ENCODE measurements at places on chromosomes 7 and 10.

DNA sequence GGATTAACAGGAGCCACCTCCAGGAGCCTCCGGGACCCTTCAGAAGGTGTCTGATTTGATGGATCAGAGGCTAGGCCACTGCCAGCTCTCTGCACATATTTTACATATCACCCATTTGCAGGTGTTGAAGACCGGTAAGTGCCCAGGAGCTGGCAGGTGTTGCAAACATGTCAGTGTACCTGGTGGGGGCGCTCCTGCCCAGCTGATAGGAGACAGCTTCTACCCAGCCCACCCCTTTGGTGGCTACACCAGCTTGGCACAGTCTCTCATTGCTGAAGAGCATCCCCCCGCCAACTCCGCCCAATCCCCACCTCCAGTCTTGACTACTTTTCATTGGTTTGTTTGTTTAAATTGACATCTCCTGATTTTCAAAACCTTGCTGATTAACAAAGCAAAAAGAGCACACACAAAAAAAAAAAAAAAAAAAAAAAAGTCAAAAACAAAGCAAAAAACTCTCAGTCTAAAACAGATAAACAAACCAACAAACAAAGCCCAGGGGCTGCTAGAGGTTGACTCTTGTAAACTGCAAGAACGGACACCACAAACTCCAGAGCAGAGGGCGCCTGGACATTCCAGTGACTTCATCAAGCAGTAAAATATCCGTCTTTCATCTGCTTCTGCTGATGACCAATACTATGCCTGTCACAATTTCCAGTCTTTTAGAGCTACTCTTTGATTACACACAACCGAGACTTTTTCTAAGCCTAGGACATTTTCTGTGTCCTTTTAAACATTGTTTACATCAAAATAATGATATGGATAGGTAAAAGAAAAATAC lies 275.3 kb downstream of the NRG3 start:
- DNase-seq: peak; percentile 59

DNA sequence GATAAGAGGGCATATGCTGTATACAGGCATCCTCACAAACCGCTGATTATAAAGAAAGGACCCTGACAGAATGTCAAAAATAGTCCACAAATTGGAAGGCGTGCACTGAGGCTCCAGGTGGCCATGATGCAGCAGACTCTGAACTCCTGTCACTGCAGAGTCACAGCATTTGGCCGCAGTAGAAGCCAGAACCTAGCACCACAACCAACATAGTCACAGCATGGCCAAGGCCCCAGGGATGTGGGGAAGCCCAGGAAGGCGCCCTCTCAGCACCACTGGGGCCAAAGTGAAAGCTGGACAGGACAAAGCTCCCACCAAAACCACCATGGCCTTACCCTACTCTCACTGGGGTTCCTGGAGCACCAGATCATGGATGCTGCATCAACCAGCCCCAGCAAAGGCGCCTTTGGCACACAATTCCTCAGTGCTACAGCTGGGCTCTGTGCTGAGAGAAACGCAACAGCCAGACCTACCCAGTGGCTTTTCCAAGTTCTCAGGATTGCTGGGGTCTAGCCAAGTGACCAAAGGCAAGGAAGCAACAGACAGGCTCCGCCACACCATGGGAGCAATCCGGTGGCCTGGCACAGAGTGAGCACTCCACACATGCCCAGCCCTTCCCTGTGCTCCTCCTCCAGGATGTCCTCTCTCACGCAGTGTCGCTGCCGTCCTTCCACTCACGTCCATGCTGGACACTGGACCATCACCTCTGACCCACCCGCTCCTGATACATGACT lies 60.2 kb downstream of the STK17A start:
- DNase-seq: no peak

DNA sequence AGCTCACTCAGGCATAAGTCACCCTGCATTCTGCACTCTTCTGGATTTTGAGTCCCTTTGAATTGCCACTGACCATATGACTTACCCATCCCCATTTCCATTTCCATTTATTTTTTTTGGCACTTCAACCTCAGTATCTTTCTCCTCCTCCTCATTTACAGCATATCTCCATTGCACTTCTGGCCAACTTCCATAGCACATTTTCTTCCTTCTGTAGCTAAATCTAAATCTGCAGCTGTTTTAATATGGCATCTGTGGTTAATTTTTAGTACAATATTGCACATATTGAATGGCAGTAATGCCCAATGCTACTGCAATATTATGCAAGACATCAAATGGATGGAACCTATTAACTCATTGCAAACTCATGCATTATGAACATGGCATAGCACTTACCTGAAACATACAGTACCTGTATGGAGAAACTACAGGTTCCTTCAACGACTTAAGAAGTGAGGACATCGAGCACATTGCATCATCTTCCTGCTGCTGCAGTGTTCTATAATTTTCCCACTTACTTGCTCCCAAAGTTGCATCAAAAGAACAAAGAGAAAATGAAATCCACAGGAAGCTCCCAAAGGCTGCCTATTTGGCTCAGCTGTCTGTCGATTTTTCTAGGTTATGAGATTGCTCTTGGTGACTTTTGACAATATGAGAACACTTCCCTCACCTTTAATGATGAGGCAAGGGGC lies 55.7 kb downstream of the LRRTM3 start:
- DNase-seq: no peak

DNA sequence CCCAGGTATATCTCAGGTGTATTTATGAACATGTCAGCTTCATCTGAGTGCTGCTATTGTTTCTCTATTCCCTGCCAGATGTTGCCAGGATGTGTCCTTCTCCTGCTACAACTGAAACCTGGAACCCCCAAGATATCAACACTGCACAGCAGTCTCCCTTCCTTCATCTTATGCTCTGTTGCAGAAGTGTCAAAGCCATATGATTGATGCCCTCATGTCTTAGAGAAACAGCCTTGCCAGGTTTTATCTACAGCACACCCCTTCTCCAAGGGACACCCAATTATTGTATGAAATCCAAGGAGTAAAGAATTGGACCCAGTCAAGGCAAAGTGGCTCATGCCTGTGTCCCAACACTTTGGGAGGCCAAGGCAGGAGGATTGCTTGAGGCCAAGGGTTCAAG lies 60.5 kb upstream of the GHITM start:
- DNase-seq: no peak

DNA sequence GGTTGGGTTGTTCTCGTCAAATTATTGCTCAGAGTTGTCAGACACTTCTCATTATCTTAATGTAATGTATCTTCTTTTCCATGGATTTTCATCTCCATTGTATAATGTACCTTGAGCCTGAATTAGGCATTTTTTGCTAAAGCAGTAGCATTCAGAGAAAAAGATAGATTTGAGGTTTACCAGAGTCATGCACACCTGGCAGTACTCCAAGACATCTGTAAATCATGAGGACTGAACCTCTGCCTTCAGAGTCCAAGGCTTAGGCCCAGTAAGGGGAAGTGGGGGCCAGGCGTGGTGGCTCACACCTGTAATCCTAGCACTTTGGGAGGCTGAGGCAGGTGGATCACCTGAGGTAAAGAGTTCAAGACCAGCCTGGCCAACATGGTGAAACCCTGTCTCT lies 624.3 kb upstream of the MBL2 start:
- no peak for DNase-seq

- DNase-seq: no peak
These were observed 172.2 kb downstream of the C7orf25 start for GRCh38 chr7:42739638-42740037.

DNA sequence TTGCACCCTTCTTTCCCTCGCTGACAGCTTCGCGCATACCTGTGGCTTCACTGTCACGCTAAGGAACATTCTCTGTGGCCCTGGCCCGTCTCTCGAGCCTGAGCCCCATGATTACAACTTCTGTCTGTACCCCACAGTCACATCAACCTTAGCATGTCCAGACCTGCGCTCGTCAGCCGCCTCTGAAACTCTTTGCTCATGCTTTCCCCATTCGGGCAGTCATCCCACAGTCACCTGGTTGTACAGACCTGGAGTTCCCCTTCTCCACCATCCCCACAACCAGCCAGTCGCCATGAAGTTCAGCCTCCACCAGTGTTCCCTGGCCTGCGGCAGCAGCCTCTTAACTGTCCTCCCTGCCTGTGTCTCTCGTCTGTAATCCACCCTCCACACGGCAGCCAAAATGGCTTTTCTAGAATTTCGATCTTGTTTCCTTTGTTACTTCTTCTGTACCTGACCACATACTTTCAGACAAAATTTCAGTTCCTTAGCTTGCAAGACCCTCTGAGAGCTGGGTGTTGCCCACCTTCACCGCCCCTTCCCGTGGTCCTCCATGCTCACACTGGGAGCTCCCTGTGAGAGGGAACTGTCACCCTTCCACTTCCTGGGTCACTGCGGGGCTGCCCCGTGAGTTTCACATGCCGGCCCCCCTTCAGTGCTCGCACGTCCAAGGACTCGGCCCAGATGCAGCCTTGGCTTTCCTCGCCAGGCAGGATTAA lies 229.2 kb downstream of the CELF2 start:
- DNase-seq: no peak

- no peak for DNase-seq
These were observed at the start of gene MCMBP for GRCh38 chr10:119872610-119872859. Gene MCMBP (minus strand): TSS chr10:119872843. CDS start chr10:119872584, 259 bp downstream.

- no peak for DNase-seq
These were observed 11.4 kb downstream of the STK31 start for GRCh38 chr7:23721456-23721855.

- peak; percentile 94 for DNase-seq
These were observed 10.0 kb upstream of the DDIT4 start for GRCh38 chr10:72263613-72264241.

DNA sequence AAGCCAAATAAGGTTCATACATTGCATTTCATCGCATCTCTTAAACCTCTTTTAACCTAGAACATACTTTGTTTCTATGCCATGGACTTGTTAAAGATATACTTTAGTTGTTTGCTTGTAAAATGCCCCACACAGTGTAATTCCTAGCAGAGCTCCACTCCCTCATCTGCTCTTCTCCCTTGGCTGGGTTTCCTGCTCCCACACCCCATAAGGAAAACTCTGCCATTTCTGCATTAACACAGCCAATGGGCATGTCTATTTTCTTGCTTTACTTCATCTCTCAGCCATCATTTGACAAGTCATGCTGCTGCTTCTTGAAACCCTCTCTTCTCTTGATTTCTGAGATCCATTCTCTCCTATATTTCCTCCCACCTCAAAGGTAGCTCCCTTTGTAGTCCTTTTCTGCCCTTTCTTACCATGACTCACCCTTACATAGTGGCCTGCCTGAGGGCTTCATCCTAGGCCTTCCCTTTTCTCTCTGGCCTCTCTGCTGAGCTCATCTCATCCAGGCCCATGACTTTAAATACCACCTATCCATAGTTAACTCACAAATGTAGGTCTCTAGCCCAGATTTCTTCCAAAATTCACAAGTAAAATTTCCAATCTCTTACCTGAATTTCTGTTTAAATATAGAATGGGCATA lies 471.4 kb downstream of the ADRA2A start:
- no peak for DNase-seq

GRCh38 chr7:12211711-12212485 lies 804 bp downstream of the TMEM106B start:
- DNase-seq: no peak

Data from HT-29 (cell line).